ENCODE measurements at places on chromosomes 12 and 14. TPM values are rescaled to one million over a fixed set of nuclear protein-coding genes. Genes with fewer than 3 reads are reported as not detected.

The HAL gene
- total RNA-seq = 1.4 TPM

The ACACB gene
- total RNA-seq = 6.2 TPM

The FOXA1 gene
- total RNA-seq = 131 TPM

The MLEC gene
- 268 TPM for total RNA-seq

The GYS2 gene
- not detected for total RNA-seq

GRCh38 chr12:15534322-15534721 is 212.0 kb downstream of the PTPRO start:
- DNase-seq = no peak

- DNase-seq = no peak
Measured at GRCh38 chr12:126551869-126552268, 1486.6 kb downstream of the AACS start.

GRCh38 chr12:69897744-69898143 is 72.7 kb downstream of the MYRFL start:
- peak; percentile 27 for DNase-seq

- DNase-seq = no peak
Measured at GRCh38 chr12:96400631-96401075, 414 bp upstream of the CDK17 start.

DNA sequence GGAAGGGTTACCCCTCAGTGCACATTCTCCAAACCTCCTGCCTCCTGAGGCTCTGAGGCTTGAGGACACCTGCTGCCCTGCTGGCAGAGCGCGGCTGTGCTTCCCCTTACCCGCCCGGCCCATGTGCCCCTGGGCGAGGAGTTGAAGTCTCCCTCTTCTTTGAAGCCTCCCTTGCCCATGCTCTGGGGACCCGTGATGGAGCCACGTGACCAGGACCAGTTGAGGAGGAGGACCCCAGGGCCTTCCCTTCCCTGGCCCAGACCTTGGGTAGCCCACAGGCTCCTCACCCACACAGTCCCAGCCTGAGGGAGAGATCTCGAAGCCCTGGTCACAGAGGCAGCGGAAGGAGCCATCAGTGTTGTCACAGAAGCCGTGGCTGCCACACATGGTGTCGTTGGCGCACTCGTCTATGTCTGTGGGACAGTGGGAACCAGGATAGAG is 12.9 kb downstream of the ISCA2 start:
- DNase-seq = no peak

DNA sequence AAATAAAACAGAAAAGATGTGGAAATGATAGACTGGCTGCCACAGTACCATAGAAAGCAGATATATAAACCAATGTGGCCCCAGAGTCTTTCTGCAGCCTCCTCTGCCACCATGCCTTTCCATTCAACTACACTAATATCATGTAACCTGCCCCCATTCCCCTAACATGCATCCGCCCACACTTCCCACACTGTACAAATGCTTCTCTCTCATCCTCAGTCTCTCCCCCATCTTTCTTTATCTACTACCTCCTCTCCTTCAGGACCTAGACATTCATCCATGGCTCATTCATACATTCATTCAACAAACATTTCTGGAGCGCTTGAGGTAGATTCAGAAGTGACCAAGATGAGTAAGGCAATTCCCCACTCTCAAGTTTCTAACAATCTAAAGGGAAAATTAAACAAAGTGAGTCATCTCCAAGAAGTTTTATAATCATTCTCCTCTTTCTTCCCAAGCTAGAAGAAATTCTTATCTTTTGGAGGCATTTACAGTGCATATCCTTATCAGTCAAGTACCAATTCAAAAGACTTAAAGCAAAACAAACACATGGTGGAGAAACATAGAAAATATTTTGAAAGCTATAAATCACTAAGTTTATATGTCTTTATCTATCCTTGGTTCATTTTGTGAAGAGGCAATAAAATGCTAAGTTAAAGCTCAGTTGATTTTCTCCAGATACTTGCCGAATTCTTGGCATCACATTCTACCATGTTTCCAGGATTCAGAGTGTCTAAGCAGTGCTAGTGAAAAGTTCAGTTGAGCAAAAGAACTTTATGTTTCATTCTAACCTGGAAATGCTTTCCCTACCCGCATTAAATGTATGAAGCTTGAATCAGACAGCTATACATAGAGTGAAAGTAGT is 70.5 kb upstream of the FRMD6 start:
- no peak for DNase-seq

- DNase-seq = no peak
Measured at GRCh38 chr14:74613211-74613914, 1.3 kb upstream of the LTBP2 start.

- DNase-seq = no peak
Measured at GRCh38 chr12:53380794-53381730, 1.1 kb downstream of the SP1 start.
